ENCODE measurements at places on chromosomes 16 and 17.

- no peak for DNase-seq
These were observed 1.9 kb upstream of the CD68 start for GRCh38 chr17:7577327-7578199.

GRCh38 chr17:40498281-40499084 is 2.9 kb downstream of the TNS4 start:
- no peak for DNase-seq

- no peak for DNase-seq
These were observed 24.3 kb downstream of the ABCA5 start for GRCh38 chr17:69302682-69303081.

DNA sequence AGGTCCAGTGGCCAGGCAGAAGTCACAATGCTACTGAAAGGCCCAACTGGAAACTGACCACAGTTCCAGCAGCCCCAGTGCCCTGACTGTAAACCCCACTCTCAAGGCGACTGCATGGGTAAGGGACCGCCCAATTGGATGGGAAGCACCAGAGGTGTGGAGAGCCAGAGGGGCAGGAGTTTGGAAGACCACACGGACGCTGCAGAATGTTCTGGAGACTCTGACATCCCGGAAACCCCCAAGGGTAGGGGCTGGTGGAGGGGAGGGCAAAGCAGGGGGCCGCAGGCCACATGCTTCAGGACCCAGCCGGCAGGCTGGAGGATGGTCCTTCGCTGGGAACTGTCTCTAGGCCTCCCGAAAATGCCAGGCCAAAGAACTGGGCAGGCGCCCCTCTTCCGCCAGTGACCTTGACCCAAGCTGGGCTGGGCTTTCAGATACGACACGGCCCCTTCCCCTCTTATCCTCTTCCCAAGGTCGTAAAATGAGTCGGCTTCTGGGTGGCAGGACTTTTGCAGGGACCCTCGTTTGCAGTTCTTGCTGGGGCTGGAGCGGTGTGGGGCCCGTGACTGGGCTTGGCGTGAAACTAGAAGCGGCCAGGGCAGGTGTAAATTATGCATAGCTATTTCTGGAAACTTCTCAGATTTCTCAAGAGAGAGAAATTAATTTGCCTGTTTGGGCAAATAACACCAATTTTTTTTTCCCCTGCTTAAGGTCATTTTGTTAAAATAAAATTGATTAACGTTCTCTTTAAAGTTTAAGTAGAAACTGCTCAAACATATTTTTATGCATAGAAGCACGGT is 110.2 kb downstream of the C16orf78 start:
- no peak for DNase-seq

DNA sequence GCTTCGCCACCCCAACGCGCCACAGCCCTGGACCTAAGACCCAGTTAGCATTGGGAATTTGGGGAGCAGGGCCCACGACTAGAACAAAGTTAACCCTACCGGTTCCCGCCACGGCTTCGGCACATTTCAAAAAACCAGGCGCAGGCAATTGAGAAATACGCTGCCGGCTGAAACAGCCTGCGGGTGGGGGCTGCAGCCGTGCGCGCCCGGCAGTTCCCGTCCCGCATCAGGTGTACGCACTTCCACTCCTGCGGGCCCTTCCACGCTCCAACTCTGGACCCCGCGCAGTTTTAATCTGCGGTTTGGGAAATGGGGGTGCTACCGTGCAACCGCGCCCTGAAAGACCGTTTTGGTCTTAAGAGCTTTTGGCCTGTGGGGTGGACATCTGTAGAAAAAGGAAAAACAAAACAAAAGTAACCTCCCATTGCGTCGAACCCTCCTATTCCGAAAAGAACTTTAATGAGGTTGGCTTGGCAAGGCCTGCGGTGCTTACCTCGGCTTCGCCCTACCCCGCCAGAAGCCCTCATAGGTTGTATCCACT is 7.1 kb downstream of the IRX5 start:
- no peak for DNase-seq

Measured in activated CD4-positive, alpha-beta T cell treated with anti-CD3 and anti-CD28 coated beads, Interleukin-2, amount 50 U/mL, for 1 hour (primary cell).